ENCODE measurements at places on chromosomes 3 and 15. TPM values are rescaled to one million over a fixed set of nuclear protein-coding genes. Genes with fewer than 3 reads are reported as not detected.

Gene HRH1
- 22.6 TPM for total RNA-seq

Gene ADGRG7
- total RNA-seq = not detected

Gene SCG5
- total RNA-seq = 91.9 TPM

Gene NAALADL2
- total RNA-seq = 0.78 TPM

Gene LRRC15
- total RNA-seq = 93.4 TPM

Gene GOLGA6L4
- 0.68 TPM for total RNA-seq

Gene FAM107A
- not detected for total RNA-seq

Gene PLOD2
- total RNA-seq = 221 TPM

Gene CTXN2
- total RNA-seq = not detected

Gene ABHD6
- 19.5 TPM for total RNA-seq

Gene SLC6A6
- total RNA-seq = 59.0 TPM

Gene AQP9
- total RNA-seq = not detected

Gene CLDN11
- 32.3 TPM for total RNA-seq

Gene KIF23
- 151 TPM for total RNA-seq

Gene FYCO1
- 6.4 TPM for total RNA-seq

Gene PSTPIP1
- total RNA-seq = not detected

Gene BCL2A1
- total RNA-seq = 3.0 TPM

Gene UNC13C
- total RNA-seq = not detected

Gene EPHA6
- total RNA-seq = not detected

Gene BLM
- 12.9 TPM for total RNA-seq

Gene NEDD4
- 30.8 TPM for total RNA-seq

Gene FETUB
- not detected for total RNA-seq

Gene ITIH1
- not detected for total RNA-seq

Gene ONECUT1
- not detected for total RNA-seq

Gene KIF7
- 2.9 TPM for total RNA-seq

Gene OSBPL10
- total RNA-seq = 4.7 TPM

Gene TMEM40
- not detected for total RNA-seq

Gene PLXND1
- total RNA-seq = 68.0 TPM

Gene PRR20G
- total RNA-seq = not detected

Gene SPATA12
- not detected for total RNA-seq

Gene AADACL2
- total RNA-seq = not detected

Gene MEGF11
- not detected for total RNA-seq

Gene GLDN
- total RNA-seq = 0.78 TPM
